ENCODE measurements at places on chromosomes 5 and 9. TPM values are rescaled to one million over a fixed set of nuclear protein-coding genes. Genes with fewer than 3 reads are reported as not detected.

DNA sequence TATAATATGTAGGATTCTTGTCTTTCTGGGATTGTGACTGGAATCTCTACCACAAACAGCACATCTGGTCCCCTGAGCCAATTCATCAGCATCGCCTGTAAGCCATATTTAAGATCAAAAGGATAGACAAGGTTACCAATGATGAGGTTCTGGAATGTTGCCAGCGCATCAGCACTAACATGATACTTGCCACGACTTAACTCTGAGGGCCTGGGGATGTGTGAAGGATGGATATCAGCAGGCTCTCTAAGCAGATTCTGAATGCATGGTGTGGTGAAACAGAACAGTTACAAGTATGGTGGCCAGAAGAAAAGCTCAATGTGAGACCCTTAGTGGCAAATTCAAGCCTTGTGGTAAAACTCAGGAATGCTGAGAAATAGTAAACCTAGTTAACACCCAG, 143.0 kb downstream of the XRCC4 start:
- H3K36me3 ChIP-seq, result no peaks in the 10 kb centered on the region
- H3K4me1 ChIP-seq, result no peaks in the 10 kb centered on the region
- no peaks in the 10 kb centered on the region for H3K27me3 ChIP-seq
- no peak overlapping the region for H3K4me3 ChIP-seq
- H3K27ac ChIP-seq, result no peak overlapping the region
- no peak for DNase-seq

- no peak for DNase-seq
- H3K36me3 ChIP-seq, result no peaks in the 10 kb centered on the region
- H3K27me3 ChIP-seq, result peaks cover 16% of the 10 kb centered on the region
- H3K4me1 ChIP-seq, result peaks cover 9% of the 10 kb centered on the region
- H3K27ac ChIP-seq, result no peak overlapping the region
Observed at GRCh38 chr5:38650946-38651345, 94.5 kb upstream of the LIFR start.

DNA sequence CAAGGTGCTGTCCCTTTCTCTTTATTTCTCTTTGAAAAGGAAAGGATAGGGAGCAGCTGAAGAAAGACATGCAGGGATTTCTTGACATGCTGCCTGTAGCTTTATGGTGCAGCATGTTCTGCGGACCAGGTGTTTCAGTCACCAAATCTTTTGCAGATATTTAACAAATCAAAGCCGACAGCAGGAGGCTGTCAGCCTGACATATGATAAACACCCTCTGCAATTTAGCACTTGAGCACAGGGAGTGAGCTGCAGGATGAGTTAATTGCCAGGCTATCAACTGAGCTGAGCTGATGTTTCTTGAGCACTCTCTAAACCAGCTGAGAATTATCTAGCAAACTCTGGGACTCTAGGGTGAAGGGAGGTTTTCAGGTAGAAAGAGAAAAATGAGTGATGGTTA, 212.8 kb upstream of the ATP10B start:
- DNase-seq, result no peak
- no peaks in the 10 kb centered on the region for H3K36me3 ChIP-seq
- no peak overlapping the region for H3K27ac ChIP-seq

GRCh38 chr5:73388740-73389139, 59.8 kb downstream of the FOXD1 start:
- H3K4me1 ChIP-seq, result peaks cover 26% of the 10 kb centered on the region
- H3K27me3 ChIP-seq, result peaks cover 68% of the 10 kb centered on the region
- no peak overlapping the region for H3K27ac ChIP-seq
- DNase-seq, result no peak
- peaks cover 16% of the 10 kb centered on the region for H3K36me3 ChIP-seq

DNA sequence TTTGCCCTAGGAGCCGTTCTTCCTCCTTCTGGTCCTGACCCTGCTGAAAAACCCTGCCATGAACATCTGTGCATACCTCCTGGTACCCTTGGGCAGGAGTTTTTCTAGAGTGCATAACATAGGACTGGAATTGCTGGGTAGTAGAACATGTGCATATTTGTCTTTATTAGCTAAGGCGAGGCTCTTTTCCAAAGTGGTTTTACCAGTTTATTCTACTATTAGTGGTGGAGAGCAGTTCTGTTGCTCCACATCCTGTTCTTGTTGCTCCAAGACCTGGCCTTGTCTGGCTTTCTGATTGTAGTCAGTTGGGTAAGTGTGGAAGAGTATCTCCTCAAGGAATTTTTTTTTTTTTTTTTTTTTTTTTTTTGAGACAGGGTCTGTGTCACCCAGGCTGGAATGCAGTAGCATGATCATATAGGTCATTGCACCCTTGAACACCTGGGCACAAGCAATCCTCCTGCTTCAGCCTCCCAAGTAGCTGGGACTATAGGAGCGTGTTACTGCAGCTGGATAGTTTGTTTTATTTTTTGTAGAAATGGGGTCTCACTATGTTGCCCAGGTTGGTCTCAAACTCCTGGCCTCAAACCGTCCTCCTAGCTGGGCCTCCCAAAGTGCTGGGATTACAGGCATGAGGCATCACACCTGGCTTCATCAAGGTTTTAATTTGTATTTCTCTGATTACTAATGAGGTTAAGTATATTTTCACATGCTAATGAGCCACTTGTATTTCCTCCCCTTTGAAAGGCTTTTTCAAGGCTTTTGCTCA, 85.2 kb downstream of the SPRY4 start:
- peaks cover 6% of the 10 kb centered on the region for H3K27me3 ChIP-seq
- H3K36me3 ChIP-seq, result no peaks in the 10 kb centered on the region
- no peak for DNase-seq
- H3K4me1 ChIP-seq, result peaks cover 3% of the 10 kb centered on the region
- H3K27ac ChIP-seq, result no peak overlapping the region

The ADAMTS6 gene
- 2.8 TPM for total RNA-seq

The PCDHB4 gene
- total RNA-seq, result not detected

The RPL35 gene
- total RNA-seq, result 1,537 TPM

The ZNF189 gene
- 11.4 TPM for total RNA-seq

The TRAF2 gene
- 49.4 TPM for total RNA-seq

The N4BP3 gene
- total RNA-seq, result 1.5 TPM

The ZDHHC11 gene
- total RNA-seq, result 9.4 TPM
